ENCODE measurements at places on chromosomes 5 and 9.

DNA sequence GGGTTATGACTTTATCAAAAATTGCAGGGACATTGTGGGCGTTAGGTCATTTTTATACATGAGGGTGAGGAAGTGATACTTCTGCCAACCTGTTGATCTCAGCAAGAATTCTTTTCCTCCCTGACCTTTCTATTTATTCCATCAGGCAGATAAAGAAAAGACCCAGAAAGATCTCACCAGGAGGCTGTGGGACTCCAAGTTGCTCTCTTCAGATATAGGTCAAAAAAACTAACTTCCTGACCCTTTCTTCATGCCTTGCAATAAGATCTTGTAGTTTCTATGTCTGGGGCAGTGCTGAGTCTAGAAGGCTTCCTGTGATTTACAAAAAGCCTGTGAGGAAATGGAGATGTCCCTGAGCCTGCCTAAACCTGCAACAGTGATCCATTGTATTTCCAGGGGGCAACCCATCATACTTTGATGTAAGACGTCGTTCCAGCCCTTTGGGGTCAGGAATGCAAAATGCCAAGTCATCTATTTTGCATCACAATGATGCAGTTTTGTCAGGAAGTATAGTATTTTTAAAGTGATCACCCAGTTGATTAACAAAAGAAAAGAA, 22.0 kb upstream of the PIK3R1 start:
- no peak for DNase-seq

DNA sequence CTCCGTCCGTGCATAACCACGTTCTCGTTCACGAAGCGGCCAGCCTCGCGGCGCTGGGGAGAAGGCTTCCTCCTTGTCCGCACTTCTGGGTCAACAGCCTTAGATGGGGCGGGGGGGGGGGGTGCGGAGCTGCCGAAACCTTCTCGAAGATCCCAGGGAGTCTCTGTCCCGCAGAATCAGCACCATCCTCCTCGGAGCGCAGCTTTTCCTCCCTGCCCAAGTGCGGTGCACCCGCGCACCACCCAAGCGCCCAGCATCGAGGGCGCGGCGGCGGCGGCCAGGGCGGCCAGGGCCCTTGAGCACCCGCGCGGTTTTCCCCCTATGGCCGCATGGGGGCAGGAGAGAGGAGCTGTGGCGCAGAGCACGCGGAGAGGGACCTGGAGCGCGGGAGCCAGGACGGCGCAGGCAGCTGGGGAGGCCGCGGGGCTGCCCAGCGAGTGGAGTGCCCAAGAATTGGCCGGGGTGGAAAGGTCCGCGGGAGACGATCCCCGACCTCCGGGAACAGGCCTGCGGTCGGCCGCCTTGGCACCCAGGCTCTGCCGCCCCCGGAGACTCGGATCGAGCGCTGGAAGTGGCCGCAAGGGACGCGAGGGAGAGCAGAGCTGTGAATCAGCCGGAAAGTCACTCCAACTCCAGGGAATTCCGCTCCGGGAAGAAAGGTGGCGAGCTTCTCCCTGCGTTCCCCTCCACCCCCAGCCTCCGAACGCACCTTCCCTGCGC, 43.1 kb downstream of the TMEM174 start:
- peak; percentile 78 for DNase-seq

DNA sequence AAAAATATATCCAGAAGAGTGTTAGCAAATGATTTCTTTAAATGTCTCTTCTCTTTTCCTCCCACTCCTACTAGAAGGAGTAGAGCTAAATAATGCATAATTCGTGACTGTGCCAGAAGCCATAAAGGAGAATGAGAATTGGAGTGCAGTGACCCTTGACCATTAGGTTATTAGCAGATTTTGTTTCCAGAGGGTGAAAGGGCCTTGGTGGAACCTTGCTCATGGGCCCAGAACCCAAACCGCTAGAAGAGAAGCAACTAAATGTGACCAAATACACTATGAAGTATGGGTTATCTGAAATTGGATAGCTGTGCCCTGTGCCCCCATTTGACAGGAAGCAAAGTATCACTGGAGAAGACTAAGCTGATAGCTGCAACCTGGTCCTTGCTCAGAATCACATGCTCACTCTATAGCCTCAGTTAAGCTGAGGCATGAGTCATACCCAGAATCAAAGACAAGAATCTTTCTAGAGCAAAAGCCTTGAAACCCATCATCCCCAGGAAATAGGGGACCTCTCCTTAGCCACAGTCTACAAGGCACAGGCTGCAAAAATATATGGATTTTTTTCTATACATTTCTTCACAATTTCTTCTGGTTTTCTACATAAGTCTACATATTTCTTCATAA, 36.3 kb downstream of the CAPSL start:
- peak; percentile 53 for DNase-seq

GRCh38 chr5:89399548-89399947, 516.6 kb upstream of the MEF2C start:
- DNase-seq, result peak; percentile 9

- DNase-seq, result no peak
Observed at GRCh38 chr5:180491496-180491895, 2.7 kb upstream of the CNOT6 start.

DNA sequence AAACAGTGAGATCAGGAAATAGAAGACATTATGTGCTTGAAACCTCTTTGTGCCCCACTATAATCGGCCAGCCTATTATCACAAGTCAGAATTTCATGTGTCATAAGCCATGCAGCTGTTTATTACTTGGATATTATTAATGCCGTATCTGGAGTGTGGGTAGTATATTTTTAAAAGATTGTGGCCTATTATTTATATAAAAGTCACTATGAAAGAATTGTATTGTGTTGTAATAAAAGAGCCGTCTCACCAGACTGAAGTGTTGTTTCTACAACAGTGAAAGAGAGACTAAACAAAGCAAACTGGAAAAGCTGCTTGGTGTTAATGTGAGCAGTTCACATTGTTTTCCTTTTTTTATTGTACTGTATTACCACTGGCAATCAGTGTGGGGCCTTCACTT, 449.1 kb downstream of the PSAT1 start:
- no peak for DNase-seq

GRCh38 chr9:20693068-20693467, 9.0 kb downstream of the FOCAD start:
- DNase-seq, result no peak

- DNase-seq, result no peak
Observed at GRCh38 chr5:139149477-139150199, 48.5 kb downstream of the SIL1 start.

- no peak for DNase-seq
Observed at GRCh38 chr5:122615832-122616231, 159.0 kb upstream of the SNX2 start.

GRCh38 chr5:155594270-155594669, 580.7 kb downstream of the KIF4B start:
- DNase-seq, result no peak

- no peak for DNase-seq
Observed at GRCh38 chr5:1279443-1280151, 15.3 kb downstream of the TERT start.

DNA sequence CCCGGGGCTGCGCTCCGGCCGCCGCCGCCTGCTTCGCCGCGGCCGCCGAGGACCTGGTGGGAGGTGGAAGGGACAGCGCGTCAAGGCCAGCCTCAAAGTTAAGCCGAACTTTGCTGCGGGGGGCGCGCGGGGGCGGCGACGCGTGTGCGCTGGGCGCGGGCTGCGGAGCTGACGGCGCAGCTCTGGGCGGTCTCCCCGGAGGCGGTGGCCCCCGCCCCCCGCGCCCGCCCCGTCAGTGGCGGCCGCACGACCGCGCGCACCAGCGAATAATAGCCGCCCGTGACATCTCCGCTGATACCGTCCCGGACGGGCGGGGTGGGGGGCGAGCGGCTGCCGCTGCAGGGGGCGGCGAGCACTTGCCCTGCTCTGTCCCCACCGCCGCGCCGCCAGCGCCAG, 579 bp upstream of the FAM78A start:
- DNase-seq, result no peak

- no peak for DNase-seq
Observed at GRCh38 chr5:140142246-140142645, 16.5 kb downstream of the IGIP start.

DNA sequence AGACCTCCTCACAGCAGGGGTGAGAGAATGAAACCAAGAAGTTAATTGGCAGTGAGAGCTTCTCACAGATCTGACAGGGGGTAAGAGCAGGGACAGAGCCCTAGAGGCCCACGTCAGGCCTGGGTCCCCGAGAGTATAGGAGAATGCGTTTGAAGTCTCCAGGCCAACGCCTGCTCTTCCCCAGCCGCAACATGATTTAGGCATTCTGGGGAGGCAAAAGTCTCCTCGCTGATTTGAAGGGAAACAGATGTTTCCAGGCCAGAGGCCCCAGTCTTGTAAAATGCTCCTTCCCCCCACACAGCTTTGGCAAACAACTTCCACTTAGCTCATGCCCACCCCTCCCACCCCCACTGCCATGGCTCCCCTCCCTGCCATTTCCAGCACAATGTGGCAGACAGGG, 239.2 kb upstream of the TRIM32 start:
- DNase-seq, result peak; percentile 70

- DNase-seq, result no peak
Observed at GRCh38 chr9:136690104-136690805, 3.0 kb upstream of the AGPAT2 start.

DNA sequence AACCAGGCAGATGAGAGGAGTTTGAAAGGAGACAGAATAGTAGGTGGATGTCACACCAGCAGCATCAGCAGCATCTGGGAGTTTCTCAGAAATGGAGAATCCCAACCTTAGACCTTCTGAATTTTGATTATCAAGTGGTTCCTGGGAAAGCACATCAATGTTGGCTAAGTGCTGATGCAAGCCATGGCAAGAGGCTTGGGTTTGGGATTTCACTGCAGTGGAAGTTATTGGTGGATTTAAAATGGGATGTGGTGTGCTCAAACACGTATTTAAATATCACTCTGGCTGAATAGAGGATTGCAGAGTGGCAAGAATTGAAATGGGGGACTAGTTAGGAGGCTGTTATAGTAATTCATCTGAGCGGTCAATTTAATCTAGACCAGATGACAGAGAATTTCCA, 387.8 kb upstream of the WWC1 start:
- peak; percentile 84 for DNase-seq

- no peak for DNase-seq
Observed at GRCh38 chr5:169551696-169552095, 31.9 kb upstream of the SPDL1 start.

DNA sequence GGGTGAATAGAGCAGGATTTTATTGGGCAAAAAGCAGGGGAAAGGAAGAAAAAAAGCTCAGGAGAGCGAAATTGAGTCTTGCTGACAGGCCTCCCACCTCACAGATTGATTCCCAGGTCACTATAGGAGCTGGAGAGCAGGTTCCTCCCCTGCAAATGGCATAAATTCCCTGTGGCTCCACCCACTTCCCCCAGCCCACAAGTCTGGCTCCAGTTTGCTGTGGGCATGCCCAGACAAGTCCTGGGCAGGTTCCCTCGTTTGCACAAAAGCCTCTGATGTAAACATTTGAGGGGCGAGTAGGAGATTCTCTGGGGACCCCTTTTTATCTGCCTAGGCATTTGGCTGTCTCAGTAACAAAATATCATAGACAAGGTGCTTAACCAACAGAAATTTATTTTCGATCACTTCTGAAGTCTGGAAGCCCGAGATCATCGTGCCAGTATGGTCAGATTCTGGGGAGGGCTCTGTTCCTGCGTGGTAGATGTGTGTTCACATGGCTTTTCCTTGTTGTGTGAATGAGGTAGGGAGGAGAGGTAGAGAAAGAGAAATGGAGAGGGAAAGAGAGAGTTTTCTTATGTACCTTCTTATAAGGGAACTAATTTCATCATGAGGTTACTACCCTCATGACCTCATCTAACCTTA, 614.5 kb downstream of the MAT2B start:
- peak; percentile 28 for DNase-seq

GRCh38 chr5:12284604-12285003, 380.4 kb upstream of the CTNND2 start:
- no peak for DNase-seq

All from fibroblast of upper back skin (primary cell).